ENCODE measurements at places on chromosomes 11 and 22. TPM values are rescaled to one million over a fixed set of nuclear protein-coding genes. Genes with fewer than 3 reads are reported as not detected.

The OR5AN1 gene
- total RNA-seq, result not detected

The SNX32 gene
- not detected for total RNA-seq

The KDM4D gene
- total RNA-seq, result 3.2 TPM

- no peak for DNase-seq
These were observed 46.0 kb upstream of the GRAMD1B start for GRCh38 chr11:123384116-123384515.

The USH1C gene
- not detected for total RNA-seq

DNA sequence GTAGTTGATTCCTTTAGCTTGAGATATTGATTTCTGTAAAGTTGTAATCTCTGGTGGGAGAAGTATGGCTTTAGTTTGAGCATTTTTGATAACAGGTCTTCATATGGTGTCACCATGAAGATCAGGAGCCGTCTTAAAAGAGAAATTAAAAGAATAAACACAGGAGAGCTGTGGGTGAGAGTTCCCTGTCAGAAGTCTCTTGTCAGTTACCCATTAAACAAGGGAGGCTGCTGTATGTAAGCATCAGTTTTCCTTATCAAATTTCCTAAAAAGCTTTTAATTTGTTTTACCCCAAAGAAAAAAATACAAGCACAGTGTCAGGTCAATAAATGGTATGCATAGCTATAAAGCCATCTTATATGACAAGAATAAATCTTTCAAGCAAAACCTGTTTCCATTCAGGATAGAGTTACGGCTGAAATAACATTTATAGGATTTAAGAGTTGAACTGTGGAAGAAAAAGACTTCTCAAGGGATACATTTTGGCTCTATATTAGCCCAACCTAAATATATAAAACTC lies 767.5 kb downstream of the JRKL start:
- DNase-seq, result no peak

- peak; percentile 27 for DNase-seq
These were observed 43.6 kb upstream of the HORMAD2 start for GRCh38 chr22:30036656-30037055.

- DNase-seq, result no peak
These were observed 17.6 kb downstream of the GDPD5 start for GRCh38 chr11:75508051-75508561.

GRCh38 chr11:83827940-83828554 lies 541.9 kb upstream of the CCDC90B start:
- DNase-seq, result peak; percentile 29

DNA sequence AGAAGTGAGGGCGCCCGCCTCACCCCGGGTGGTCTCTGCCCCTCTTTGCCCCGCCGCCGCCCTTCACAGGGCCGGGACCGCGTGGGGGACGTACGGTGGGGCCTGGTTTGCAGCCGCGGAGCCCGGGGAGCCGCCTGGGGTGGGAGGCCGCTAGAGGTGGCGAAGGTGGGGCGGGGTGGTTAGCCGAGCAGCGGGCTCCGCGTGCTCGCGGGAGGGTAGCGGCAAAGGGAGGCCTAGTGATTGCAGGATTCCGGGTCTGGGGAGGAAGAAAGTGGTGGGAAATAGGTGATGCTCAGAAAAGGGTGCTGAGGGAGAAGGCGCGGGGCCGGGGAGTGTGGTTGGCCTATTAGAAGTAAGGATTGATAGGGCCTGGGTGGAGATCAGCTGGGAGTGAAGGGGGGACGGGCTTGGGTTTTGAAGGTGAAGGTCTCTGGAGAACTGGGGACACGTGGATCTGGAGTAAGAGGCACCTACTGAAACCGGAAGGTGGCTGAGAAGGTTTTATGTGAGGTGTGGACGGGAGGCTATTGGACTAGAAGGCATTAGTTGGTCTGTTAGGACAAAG lies 571 bp downstream of the FAR1 start:
- peak; percentile 42 for DNase-seq

DNA sequence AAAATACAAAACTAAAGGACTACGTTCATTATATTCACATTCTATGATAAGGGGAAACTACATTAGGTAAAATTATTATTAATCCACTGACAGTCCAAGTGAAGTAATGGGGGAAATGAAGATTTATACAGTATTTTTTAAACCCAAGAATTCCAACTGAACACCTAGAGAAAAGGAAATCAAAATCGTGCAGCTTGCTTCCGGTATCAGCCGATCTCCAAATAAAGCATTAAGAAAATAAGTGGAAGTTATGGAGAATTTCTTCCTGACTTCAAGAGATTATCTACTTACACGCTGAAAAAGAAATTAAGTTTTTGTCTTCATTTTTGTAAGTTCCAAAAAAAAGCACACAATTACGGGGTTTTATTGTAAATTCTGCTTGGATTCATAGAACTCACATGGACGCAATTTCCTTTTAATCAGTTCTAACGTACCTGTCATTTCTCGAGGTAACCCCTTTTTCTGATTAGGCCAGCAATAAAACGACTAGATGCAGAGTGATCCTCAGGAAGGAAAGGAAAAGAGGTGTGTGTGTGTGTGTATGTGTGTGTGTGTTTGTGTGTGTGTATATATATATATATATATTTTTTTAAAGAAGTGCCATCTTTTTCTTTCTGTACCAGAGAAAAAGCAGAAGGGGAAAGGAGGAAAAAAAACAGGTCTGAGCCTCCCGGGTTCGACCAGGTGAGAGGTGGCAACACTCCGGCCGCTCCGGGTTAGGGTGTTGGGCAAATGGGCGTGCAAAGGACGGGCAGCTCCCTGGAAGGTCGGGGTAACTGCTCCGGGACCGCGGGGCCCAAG lies 1.1 kb downstream of the ZBTB44 start:
- DNase-seq, result peak; percentile 31

- DNase-seq, result peak; percentile 63
These were observed 38.1 kb downstream of the LMO1 start for GRCh38 chr11:8225589-8226036.

The KRTAP5-9 gene
- total RNA-seq, result not detected

GRCh38 chr11:73969091-73969490 lies 13.6 kb downstream of the UCP2 start:
- DNase-seq, result no peak
